ENCODE measurements at places on chromosomes 5 and 9.

DNA sequence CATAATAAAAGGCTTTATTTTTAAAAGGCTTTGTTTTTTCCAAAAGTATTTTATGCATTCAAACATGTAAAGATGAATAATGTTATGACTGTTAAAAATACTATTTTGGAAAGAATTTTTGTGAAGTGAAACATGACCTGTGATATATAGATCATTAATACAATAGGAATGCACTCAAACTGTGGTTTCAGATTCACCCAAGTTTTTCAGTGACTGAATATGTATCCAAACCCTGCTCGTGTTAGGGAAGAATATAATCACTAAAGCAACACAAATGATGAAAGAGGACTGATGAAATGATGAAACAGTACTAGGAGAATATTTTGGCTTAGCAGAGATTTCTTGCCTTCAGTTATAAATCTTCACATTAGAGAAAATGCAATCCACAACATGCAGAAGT is 278.0 kb downstream of the ADAMTS6 start:
- no peak for DNase-seq

DNA sequence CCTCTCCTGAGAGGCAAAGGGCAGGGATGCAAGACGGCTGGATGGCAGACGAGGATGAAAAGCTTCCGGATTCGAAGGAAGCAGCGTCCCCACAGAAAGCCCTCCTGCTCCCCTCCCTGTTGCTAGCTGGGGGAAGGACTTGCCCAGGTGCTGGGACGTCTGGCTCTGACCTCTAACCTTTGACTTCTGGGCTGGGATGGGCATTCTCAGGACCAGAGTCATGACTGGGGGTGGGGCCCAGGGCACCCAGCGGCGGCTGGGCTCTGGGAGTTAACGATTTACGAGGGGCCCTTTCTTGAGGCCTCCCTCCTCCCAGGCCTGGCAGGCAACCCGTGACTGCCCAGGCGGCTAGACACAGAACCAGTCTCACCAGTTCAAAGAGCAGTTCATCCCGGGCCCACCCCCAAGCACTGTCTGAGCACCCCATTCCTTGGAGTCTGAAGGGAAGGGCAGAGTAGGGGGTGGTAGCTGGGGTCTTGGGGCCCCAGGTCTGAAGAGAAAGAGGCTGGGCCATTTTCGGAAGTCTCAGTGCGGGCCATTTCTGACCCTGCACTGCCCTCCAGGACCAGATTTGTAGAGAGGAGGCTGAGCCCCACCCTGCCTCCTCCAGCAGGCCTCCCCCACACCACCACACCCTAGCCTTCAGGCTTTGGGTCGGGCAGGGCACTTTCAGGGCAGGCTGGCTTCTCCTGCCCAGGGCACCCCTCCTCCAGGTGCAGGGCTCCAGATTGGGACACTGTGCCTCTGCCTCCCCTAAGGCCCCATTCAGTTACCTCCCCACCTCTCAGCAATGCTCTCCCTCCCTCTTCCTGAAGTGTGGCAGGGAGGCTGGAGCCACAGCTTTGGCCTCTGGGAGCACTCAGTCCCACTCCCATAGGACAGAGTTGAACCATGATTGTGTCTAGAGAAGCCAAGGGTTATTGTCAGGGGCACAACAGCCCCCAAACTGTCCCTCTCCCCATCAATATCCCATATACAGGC is 5.0 kb upstream of the CXXC5 start:
- no peak for DNase-seq

DNA sequence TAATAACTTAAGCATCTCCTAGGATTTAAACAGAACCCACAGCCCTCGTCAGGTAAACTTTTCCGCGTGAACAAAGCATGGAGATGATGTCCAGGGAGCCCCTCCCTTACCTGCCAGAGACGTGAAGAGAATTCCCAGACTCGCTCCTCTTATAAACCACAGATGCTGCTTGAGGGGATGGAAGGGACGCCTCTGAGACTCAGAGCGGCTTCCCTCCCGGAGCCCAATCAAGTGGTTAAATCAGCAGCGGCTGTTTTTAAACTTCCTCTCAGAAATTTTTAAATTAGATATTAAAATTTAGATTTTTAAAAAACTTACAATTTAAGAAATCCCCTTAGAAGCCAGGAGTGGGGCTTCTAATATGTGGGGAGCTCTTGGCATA is 71.8 kb downstream of the RAPGEF1 start:
- no peak for DNase-seq

DNA sequence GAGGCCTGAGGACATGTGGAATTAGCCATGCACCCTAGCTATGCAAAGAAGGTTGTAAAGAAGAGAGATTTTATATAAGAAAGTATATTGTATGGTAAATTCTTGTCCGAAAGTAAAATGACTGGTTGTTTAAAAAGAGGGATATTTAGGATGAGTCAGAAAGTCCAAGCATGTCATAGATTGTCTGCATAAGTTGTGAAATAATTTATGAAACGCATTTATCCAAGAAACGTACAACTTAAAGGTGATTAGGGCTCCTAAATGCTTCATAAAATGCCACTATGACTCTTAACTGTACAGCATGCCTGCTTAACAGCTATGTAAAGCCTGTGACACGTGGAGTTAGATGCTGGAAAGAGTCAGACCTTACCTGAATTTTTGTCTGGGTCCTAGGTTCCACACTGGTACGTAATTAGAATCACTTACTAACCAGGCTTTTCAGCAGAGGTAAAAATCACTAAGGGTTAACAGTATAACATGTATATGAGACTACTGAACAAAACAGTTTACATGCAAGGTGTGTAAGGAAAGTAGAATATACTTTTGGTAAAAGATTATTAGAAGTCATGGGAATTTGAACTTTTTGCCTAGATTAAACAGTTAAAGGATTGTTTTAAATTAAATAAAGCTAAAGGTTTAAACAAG is 37.0 kb upstream of the ARL15 start:
- DNase-seq = no peak

DNA sequence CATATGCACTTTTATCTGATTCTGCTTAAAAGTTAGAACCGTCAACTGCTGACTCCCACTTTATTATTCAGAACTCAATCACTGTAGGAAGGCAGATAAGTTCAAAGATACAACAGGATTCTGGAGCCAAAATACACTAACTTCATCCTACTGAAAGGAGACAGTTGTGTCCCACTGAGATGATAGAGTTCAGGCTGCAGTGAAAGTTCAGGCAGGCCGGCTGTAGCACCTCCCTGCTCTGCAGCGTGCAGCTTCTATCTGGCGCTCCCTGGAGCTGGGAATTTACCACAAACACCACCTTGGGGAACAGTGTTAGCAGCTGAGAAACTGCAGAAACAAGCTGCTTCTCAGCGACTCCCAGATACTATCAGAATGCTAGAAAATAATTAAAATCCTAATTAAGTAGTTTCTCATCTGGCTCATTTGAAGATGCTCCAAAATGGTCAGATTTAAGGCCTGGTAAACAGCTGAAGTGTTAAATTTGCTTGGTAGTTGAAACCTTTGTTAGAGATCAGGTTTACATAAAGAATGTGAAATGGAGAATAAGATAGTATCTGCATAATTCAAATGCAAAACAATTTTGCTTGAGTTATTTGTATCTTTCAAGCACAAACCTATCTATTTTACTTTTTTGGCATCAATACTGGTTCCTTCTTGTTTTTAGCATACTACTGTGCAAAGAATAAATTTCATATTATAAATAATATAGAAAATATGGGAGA is 52.3 kb upstream of the CNTLN start:
- no peak for DNase-seq

DNA sequence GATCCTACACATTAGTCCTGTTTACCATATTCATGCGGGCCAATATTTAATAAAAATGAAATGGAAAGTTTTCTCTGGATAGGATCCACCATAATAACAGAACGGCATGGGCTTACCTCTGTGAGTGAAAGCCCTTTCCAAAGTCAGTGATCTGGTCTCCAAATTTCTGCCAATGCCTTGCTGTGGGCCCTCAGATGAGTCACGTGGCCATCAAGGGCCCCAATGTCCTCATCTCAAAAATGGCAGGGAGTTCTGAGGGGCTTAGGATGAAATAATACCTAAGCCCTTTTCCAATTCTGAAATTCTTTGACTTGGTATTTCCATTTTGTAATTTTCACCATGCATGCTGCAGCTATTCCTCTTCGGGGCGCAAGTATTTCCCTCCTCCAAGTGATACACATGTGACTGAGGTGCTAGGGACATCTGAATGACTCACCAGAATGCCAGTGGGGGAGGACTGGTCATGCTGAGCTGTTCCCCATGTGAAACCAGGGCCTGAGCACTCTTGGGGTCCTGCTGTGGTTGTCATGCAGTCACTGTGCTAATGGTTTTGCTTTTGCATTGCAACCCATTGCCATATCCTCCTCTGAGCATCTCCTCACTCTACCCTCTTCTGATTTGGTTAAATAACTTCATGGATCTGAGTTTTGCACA is 35.0 kb downstream of the ITK start:
- DNase-seq = no peak

DNA sequence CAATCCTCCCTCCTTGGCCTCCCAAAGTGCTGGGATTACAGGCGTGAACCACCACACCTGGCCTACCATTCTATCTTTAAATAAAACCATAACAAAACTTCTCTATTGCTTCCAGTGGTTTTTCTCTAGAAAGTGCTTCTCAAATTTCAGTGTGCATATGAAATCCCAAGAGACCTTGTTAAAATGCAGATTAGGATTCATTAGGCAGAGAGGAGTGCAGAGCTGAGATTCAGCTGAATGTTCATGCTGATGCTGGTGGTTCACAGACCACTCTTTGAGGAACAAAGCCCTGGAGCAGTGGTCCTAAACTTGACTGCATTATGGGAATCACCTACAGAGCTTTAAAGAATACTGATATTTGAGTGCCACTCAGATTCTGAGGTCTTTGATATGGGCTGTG is 28.2 kb downstream of the CARD6 start:
- DNase-seq = no peak

DNA sequence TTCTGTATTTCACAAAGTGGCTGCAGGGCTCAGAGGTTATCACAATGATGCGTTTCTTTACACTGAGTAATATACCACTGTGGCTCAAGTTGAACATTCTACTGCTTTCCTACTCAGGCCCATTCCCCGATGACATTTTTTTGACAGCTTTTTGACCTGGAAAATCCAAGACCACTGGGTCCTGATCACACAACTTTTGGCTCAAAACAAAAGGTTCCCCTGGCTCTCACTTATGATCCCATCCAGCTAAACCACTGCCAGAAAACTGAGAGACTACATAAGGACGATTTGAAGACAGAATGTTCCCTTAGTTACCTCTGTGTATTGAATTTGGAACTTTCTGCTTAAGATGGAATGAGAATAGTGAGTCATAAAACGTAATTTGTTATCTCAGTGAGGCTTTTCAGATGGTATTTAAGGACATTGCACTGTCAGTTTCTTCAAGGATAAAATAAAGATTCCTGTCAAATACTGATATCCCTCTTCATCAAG is 78.0 kb upstream of the FBXL7 start:
- no peak for DNase-seq

GRCh38 chr5:148853868-148854267 is 27.5 kb downstream of the ADRB2 start:
- no peak for DNase-seq

GRCh38 chr9:20632705-20633104 is 10.4 kb upstream of the MLLT3 start:
- no peak for DNase-seq

- DNase-seq = no peak
These were observed 10.6 kb upstream of the MARCHF3 start for GRCh38 chr5:127040796-127041520.

- DNase-seq = no peak
These were observed 46.1 kb downstream of the RFX3 start for GRCh38 chr9:3479514-3480352.

GRCh38 chr9:93810028-93810971 is 144.9 kb downstream of the BARX1 start:
- DNase-seq = no peak

DNA sequence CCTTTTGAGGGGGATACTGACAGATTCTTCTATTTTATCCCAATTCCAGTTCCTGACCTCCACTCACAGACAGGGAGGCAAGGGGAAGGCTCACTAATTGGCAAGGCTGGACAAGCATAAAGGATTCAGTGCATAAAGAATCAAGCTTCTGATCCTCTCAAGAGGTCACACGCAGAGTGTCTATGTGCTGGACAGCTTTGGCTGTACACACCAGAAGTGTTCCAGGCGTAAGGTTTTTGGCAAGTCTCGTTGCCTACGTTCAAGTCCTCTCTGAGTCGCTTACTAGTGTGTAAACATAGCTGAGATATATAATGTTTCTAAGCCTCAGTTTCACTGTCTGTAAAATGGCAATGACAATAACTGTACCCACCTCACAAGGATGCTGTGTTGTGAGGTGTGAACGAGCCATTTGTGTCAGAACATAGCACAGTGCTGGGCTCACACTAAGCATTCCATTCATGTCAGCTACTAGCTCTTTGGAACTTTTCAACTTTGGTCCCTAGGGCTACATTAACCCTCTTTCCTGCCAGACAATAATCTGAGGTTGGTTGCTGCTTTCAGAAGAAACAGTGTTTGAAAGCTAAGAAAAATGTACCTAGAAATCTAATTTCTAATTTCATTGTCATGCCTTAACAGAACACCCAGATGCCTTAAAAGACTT is 52.1 kb downstream of the PALM2AKAP2 start:
- DNase-seq = no peak

DNA sequence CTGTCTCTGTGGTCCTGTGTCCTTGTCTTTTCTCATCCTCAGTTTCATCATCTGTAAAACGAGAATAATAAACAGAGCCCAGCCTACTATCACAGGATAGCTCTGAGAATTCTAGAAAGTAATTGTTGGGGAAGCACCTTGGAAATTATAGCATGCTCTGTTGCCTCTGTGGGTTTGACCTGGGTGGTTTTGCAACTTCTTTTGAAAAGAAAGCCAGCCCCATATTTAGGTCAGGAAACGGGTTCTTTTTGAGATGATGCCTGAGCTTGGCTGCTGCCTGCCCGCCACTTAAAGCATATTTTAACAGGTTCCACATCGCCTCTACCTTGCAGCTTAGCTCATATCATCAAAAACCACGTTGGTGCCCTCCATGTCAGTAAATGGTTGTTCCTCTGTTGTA is 111.1 kb downstream of the TLR4 start:
- no peak for DNase-seq

- DNase-seq = no peak
These were observed 94.2 kb upstream of the VCAN start for GRCh38 chr5:83377131-83377865.

GRCh38 chr9:137634016-137634415 is 15.2 kb downstream of the EHMT1 start:
- DNase-seq = no peak

- no peak for DNase-seq
These were observed 63.7 kb upstream of the IER5L start for GRCh38 chr9:129241725-129242124.

GRCh38 chr9:20312732-20313131 is 309.6 kb downstream of the MLLT3 start:
- DNase-seq = no peak

- no peak for DNase-seq
These were observed 1464.7 kb downstream of the EFNA5 start for GRCh38 chr5:106205916-106206571.

GRCh38 chr9:129026442-129027223 is 1.5 kb downstream of the SH3GLB2 start:
- DNase-seq = no peak

- no peak for DNase-seq
These were observed 41.4 kb upstream of the LRRC14B start for GRCh38 chr5:149745-150485.

GRCh38 chr5:137960141-137960540 is 70.9 kb downstream of the PKD2L2 start:
- no peak for DNase-seq

- DNase-seq = no peak
These were observed 480.3 kb upstream of the SEMA6A start for GRCh38 chr5:117054911-117055310.

- DNase-seq = peak; percentile 29
These were observed 1.4 kb upstream of the SPTAN1 start for GRCh38 chr9:128550770-128551656.
